ENCODE measurements at places on chromosomes 12 and 14.

- no peak for DNase-seq
Observed at GRCh38 chr12:22683131-22683530, 58.2 kb downstream of the ETNK1 start.

- no peak for DNase-seq
Observed at GRCh38 chr14:80956102-80956501, 681 bp downstream of the TSHR start.

- DNase-seq, result no peak
Observed at GRCh38 chr12:132056320-132056719, 87.8 kb downstream of the DDX51 start.

GRCh38 chr12:42705863-42706262, 116.3 kb upstream of the PRICKLE1 start:
- no peak for DNase-seq

DNA sequence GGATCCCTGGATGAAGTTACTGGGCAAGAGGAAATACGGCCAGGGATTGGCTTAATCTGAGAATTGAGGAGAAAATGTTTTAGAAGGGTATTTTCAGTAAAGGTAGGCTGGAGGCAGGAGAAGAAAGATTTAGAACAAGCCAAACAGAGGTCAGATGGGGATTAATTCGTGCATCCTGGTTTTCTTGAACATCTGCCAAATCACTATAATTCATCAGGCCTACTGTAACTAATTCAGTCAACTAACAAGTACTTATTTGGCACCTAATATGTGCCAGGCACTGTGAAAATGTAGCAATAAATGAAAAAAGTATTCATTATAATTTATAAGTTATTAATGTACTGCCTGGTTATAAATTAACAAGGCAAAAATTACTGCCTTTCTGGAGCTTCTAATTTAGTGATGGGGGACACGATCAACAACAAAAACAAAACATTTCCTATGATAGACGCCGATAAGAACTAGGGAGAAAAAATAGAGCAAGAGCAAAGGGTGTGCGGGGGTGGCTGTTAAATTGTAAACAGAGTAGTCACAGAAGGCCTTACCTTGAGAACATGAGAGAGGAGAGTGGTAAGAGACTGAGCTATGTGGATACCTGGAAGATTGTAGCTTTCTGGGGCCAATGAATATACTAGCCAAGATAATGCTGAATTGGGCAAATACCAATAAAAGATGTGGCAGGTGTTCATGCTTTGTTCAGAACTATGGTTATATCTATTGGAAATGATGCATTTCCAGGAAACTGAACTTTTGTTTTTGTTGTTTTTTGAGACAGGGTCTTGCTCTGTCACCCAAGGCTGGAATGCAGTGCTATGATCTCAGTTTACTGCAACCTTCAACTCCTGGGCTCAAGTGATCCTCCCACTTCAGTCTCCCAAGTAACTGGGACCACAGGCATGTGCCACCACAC, 34.0 kb downstream of the DUSP16 start:
- no peak for DNase-seq

- DNase-seq, result no peak
Observed at GRCh38 chr12:65389436-65389835, 111.0 kb downstream of the MSRB3 start.

DNA sequence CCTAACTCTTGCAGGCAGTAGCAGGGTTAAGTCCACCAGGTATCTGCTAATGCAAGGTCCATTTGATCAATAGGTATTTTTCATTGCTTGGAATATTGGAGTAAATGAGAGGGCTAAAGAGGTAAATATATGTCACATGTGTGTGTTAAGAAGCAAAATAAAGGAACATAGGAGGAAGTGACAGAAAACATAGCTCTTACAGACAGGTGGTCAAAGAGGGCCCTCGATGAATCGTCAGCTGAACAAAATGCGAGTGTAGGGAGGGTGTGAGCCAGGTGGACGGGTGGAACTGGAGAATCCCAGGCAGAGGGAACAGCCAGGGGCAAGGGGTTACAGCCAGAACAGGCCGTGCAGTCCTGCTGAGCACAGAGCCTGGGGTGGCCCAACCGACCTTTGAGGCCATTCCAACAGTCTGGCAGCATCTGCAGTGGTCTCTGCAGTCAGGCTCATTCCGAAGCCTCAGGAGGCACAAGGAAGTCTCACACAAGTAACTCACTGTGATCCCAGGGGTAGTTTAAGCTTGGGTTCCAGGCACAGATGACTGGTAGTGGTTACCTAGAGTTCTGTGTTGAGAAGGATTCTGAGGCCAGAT, 43.2 kb downstream of the CCDC88C start:
- no peak for DNase-seq

GRCh38 chr12:29726321-29726692, 57.4 kb downstream of the TMTC1 start:
- DNase-seq, result no peak

DNA sequence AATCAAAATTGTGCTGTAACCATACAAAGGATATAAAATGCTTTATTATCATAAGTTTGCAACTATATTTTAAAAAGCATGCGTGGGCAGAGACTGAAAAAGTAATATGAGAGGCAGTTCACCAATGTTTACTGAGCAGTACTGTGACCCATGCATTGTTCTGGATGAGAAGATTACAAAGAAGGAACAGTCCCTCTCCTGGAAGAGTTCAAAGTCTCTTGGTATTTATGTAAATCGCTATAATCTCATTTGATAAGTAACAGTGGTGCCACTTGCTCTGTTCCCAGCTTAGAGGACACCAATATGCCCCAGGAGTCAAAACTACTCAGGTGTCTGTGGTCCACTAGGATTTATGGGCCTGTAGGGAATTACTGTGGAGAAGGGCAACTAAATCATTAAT, 2.1 kb upstream of the CMAS start:
- no peak for DNase-seq

- DNase-seq, result no peak
Observed at GRCh38 chr14:65631040-65631439, 218.5 kb downstream of the FUT8 start.

- no peak for DNase-seq
Observed at GRCh38 chr14:80522936-80523335, 311.6 kb upstream of the DIO2 start.

DNA sequence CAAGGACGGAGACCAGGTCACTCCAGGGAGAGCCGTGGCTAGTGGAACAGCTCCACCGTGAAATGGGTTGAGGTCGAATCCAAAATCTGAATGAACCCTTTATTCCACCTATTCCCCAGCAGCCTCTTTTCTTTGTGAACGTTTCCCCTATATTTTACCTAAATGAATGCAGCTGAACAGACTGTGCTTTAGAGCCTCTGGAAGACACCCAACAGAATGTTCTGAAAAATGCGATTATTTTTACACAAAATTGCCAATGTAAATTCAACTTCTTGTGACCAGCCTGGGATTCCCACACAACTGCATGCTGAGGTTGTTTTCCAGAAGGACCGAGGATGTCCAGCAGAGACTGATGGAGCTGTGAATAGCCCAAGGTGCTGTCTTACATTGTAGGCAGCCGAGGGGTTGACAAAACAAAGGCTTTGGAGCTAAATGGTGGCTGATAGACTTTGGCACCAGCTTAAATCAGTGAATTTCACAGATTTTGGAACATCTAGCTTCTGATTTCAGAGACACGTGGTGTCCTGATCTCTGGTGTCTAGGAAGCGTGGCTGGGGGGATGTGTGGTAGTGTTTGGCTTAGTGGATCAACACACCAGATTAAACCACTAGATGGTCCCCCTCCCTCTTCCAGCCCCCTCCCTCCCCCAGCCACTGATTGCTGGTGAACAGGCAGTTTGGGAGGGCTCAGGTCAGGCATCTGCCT, 150.4 kb downstream of the ZNF664 start:
- no peak for DNase-seq

DNA sequence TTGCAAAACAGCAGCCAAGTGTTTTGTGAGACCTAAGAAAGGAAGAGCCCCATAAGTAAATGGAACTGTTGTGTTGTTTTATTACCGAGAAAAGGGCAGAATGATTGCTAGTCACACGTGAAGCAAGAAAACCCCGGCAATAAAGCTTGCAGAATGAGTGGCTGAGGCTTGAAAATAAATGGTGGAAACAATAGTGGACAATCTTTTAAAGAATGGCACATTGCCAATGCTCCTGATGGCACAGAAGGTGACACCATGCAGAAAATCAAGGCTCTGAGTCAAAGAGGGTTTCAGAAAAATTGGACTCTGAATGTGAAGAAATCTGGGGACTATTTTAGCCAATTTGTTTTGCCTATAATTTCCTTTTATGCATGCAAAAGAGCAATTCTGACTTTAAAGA, 4.0 kb upstream of the AQP2 start:
- DNase-seq, result no peak

DNA sequence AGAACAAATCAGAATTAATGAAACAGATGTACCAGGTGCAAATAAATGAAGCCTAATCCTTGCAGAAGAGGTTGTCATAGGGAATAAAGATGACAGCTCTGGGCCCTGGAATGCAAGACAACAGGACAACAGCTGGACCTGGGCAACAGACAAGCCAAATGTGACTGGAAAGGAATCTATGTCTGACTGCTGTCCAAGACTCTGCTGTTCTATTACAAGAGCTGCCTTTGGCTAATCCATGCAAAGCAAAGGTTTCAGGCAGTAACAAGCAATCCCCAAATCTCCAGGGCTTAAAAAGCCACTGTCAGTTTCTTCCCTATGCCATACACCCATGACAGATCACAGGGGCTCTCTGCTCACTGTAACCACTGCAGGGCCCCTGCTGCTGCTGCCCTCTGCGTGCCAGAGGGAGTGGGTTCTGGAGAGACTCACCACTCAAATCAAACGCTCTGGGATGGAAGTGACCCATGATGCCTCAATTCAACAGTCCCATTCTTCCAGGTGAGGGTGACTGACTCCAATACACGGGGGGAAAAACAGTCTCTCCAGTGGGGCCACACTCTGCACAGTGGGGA, 218.9 kb upstream of the SFSWAP start:
- DNase-seq, result no peak

- no peak for DNase-seq
Observed at GRCh38 chr12:76303989-76304460, 44.2 kb downstream of the BBS10 start.

GRCh38 chr12:117662220-117662619, 300.8 kb upstream of the NOS1 start:
- no peak for DNase-seq

- DNase-seq, result no peak
Observed at GRCh38 chr12:123748161-123748560, 13.9 kb upstream of the DNAH10 start.

GRCh38 chr14:25074099-25074685, 24.2 kb upstream of the STXBP6 start:
- no peak for DNase-seq

DNA sequence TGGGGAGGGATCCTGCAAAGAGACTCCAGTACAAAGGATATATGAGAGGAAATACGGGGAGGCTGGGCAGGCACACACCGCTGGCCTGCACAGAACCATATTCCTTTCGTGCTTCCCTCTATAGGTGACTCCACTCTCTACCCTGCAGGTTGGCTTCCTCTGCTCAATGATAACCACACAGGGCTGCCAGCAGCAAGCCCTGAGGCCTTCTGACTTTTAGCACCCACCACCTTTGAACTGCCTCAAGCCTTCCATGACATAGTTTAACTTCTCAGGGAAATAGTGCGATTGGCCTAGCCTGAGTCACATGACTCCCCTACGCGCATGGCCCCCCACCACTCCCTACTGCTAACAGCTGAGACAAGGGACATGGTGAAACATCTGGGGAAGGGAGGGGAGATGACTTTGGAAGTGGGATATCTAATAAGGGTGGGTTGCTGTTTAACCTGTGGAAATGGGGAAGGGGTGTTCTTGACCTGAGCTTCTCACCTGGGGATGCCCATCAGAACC, 3.0 kb upstream of the FOXN3 start:
- no peak for DNase-seq

GRCh38 chr12:96336489-96336888, 63.8 kb downstream of the CDK17 start:
- no peak for DNase-seq

- DNase-seq, result no peak
Observed at GRCh38 chr12:68432622-68433021, 100.5 kb upstream of the MDM1 start.

GRCh38 chr14:31252865-31253264, 45.3 kb upstream of the HECTD1 start:
- no peak for DNase-seq

DNA sequence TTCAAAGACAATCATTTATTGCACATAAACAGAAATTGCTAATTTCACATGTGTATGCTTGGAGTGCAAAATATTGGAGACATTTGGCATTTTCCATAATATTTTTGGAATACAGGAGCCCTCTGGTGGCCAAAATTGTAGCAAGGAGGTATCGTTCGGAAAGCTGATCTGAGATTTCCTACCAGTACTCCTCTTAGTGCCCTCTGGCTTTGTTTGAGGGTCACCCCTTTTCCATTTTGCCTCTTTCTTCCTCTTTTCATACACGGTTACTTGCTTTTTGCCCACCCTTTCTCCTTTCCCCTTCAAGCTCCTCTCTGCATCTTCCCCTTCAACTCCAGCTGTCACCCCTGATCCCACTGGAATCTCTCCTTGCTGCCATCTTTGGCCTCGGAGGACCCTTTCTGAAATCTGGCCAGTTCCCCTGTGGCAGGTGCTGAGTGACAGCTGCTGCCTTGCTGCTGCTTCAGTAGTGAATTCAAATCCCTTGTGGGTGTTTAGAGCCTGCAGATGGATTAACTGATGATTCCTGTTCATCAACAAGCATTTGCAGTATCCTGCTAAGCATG, 164.6 kb upstream of the PARP11 start:
- no peak for DNase-seq

- DNase-seq, result no peak
Observed at GRCh38 chr14:32038876-32039275, 38.2 kb upstream of the ARHGAP5 start.

GRCh38 chr12:106214571-106214970, 33.2 kb downstream of the CKAP4 start:
- DNase-seq, result no peak

DNA sequence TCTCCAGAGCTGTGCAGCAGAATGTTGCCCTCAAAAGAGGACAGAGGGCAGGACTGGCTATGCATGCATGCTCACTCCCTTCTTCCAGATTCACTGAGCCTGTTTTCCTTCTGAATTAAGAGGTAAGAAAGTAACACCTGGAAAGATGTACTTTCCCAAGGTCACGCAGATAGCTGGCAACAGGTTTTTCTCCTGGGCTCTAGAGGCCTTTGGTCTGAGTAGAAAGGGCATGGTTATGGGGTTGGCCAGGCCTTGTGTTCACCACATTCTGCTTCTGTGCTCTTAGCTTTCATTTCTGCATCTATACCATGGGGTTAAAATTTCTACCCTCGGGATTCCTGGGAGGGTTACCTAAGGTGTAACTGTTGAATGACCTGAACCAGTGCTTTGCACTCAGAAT, 57.5 kb downstream of the RASSF3 start:
- no peak for DNase-seq
